ENCODE measurements at places on chromosomes 1 and 21.

DNA sequence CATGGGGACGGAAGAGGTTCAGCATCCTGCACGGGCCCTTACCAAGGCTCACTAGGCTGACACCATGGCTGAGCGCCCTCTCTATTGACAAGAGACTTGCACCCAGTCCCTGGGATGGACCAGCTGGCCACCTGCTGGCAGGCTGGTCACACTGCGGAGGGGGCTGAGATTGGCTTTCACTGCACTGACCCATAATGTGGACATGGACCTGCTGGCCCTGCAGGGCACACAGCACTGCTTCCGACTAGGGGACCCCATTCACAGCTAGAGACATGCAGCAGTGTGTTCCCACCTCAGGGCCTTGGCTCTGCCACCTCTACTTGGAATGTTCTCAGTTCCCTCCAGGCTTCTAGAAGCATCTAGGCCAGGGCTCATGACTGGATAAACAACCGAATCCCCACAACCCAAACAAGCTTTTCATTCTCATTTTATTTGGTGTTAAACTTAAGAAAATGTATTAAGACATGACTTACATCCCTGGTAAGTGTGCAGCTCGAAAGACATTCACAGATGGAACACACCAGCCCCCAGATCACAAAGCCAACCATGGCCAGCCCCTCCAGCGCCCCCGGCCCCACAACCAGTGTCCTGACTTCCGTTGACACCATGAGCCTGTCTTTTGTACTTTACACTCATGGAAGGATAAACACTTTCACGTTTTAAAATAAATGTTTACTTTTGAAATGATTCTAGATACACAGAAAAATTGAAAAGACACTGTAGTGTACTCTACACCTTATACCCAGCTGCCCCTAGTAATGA is 9.3 kb upstream of the SRARP start:
- no peak for DNase-seq

- no peak for DNase-seq
Observed at GRCh38 chr1:179128520-179128919, 46.6 kb downstream of the TOR3A start.

DNA sequence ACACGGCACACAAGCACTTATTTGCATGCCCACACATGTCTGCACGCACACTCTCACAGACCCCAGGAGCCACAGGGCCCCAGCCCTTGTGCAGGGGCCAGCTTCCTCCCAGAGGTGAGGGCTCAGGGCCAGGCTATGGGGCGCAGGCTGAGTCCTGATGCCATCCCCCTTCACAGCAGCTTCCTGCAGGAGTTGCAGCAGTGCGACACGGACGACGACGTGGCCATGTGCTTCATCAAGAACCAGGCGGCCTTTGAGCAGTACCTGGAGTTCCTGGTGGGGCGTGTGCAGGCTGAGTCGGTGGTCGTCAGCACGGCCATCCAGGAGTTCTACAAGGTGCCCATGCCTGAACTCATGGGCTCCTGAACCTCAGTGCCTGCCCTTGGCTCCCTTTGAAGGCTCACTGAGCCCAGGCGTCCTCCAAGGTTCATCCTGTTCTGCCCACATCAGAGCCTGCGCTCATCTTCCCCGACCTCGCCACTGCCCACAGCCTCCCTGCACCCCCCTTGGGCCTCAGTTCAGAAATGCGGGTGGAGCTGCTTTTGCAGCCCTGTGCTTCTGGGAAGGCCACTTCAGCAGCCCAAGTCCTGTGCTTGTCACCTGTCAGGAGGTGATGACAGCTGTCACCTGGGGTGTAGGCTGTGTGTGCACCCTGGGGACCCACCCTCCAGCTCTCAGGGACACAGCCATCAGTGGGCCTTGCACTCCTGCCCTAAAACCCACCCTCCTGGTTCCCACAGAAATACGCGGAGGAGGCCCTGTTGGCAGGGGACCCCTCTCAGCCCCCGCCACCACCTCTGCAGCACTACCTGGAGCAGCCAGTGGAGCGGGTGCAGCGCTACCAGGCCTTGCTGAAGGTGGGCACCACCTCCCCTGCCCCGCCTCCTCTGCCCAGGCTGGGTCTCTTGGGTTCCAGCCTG is 66.6 kb downstream of the TRIM11 start:
- DNase-seq = no peak

DNA sequence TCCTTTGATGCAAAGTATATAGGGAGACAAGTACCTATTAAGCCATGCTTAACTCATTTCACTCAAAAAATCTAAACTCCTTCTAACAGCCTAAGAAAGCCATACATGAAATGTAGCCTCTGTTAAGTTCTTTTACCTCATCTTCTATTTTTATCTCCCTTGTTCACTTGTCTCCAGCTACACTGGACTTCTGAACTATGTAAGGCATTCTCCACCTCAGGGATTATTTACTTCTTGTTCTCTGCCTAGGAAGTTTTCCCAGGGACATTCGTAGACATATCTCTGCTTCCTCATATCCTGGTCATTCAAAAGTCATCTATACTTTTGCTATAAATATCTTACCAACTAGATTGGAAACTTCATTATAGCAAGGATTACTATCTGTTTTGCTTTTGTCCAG is 96.9 kb downstream of the COP1 start:
- no peak for DNase-seq

- no peak for DNase-seq
Observed at GRCh38 chr1:20102875-20103274, 16.5 kb downstream of the PLA2G2D start.

DNA sequence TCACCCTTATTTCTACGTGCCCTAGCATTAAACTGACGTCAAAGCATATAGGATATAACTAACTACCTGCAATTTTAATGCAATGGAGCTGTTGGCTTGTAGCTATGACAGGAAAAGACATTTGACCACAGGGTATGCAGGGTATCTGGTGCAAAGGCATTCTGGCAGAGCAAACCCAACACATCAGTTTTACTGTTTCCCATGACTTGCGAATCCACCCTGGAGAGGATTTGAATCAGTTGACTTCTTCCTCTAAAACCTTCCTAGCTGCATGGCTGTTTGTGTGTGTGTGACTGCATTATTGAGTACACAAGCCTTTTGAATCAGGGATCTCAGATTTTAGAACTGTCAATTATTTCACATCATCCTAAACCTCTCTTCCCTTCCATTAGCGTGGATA is 41.7 kb upstream of the SYT14 start:
- DNase-seq = no peak

- no peak for DNase-seq
Observed at GRCh38 chr1:11682287-11682771, 1.4 kb upstream of the MAD2L2 start.

- no peak for DNase-seq
Observed at GRCh38 chr1:115099693-115100050, 10.4 kb upstream of the TSPAN2 start.

- DNase-seq = no peak
Observed at GRCh38 chr1:172905452-172905851, 145.3 kb downstream of the TNFSF18 start.

- no peak for DNase-seq
Observed at GRCh38 chr1:185074307-185074706, 28.9 kb downstream of the RNF2 start.

GRCh38 chr1:204335533-204335932 is 24.2 kb downstream of the PLEKHA6 start:
- no peak for DNase-seq

DNA sequence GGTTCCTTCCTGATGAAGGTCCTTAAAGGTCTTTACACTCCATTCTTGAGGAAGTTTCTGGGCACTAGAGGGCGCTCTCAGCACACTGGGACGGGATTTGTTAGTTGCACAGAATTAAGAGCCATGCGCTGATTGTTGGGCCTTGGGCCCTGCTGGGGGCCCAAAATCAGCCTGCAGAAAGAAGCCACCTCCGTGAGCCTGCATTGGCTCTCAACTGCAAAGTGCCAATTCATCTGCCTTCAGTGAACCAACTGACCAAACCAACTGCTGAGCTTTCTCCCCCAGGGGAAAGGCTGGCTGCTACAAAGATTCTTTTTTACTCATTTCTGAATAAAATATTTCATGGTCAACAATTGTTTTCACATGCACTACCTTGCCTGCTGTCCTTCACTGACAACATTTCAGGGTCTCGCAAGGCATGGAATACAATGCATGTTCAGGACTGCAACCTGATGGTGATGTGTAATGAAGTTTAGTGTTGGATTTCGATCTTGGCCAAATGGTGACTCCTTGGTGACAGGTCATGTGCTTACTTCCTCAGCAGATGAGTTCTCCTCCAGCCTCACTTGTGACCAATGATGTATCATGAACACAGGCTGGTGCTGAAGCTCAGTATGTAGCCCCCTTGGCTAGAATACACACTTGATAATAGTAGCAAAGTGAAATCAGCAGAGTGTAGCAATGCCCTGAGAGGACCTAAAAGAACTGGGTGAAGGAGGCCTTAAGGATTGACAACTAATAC is 45.7 kb upstream of the PRDX6 start:
- DNase-seq = peak; percentile 79

DNA sequence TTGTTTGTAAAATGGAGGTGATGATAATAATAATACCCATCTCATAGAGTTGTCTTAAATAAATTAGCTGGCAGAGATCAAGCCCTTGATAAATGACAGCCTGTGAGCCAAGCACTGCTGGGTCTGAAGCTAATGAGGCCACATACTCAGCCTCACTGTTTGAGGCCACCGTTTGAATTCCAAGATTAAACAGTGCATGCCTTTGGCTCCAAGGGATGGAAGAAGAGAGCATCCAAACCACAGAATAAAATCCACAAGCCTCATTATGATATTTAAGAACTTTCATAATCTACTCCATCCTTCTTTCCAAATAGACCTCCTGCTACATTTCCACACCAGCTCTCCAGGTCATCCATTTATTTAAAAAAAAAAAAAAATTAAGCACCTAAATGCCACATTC is 29.0 kb downstream of the TGFBR3 start:
- no peak for DNase-seq

- no peak for DNase-seq
Observed at GRCh38 chr1:36741066-36741465, 258.4 kb upstream of the CSF3R start.

GRCh38 chr1:236159704-236160539 is 17.6 kb downstream of the GPR137B start:
- DNase-seq = no peak

GRCh38 chr1:165060285-165060793 is 296.2 kb downstream of the LMX1A start:
- DNase-seq = no peak

DNA sequence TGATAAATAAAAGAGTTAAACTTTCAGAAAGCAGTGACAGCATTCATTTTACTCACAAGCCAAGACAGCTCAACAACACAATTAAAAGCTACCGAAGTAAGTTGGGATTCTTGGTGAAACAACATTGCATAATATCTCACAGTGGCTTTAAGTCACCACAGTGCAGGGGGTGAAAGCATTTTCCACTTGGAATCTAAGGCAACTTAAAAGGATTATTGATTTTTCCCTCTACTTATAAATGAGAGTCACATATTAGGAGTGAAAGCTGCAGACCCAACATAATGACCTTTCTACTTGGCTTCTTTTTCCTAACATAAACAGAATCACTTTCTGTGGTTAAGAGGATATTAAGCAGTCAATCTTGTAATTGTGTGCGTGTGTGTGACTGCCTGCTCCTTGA is 536.6 kb upstream of the CXADR start:
- no peak for DNase-seq

- DNase-seq = no peak
Observed at GRCh38 chr1:20483098-20483832, 2.7 kb downstream of the CAMK2N1 start.

- DNase-seq = no peak
Observed at GRCh38 chr1:208644401-208645160, 400.4 kb upstream of the PLXNA2 start.

DNA sequence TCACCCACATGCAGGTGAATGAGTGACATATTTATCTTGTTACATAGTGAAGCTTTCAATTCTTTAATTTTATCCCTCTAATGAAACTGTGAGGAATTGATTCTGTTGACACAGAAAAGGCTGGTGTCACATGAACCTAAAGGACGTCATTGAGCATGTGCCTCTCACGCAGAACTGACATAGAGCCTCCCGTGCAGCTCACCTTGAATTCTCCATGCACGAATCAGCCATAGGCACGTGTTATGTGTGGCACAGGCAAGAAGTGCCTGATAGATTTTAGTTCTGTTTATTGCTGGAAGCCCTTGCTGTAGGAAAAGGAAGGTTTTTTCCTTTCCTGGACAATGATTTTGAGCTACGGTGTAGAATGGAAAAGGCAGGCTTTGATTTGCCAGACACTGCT is 11.3 kb downstream of the ADARB1 start:
- no peak for DNase-seq

DNA sequence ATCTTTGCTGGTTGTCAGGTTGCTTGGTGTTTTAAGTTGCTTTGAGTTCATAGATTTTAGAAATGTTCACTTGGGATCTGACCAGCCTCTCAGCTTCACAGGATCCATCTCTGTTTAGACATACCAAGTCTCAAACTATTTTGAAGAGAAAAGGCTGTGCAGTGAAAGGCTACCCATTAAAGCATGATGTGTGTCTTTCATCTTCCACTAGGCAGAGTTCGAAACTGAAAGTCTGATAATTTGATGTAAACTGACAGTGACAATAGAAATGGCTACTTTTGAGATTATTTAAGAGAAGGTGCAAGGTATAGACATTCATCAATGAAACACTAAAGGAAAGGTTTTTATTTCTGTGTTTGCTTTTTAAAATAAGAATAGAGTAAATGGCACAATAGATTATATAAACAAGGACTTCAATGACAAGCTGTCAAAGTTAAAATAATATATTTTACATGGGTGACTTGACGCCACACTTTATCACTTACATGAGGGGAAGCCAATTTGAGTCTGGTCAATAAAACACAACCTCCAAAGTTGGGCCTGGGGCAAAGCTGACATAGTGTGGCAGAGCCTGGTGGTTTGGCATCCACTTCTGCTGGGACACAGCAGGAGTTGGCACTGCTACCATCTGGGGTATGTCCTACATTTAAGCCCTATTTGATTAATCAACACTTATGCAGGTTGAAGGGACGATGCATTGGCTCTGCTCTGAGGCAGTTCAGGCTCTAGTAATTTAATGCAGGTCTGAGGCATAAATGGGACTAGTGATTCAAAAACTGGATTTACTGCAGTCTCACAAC is 197.7 kb downstream of the CRB1 start:
- DNase-seq = no peak

DNA sequence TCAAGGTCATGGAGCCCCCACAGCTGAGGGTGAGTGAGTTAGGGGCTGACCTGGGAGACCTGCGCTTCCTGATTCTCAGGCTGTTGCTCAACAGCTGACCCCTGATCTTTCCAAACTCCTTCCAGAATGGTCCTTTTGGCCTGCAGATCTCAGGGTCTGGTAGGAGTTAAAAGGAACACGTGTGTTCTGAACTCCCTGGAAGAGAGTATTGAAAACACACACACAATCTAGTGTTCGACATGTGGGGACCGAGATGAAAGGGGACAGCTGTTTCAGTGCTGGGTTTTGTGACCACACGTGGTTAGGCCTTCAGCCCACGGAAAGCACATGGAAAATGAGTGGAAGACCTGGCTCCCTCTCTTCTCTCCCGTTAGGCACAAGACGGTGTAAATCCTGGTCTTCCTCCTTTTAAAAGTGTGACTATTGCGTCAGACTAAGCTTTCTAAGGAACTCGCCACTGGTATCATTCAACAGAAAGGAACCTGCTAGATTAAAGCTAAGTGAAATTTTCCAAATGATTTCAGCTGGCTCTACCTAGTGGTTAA is 49.6 kb downstream of the RUNX1 start:
- DNase-seq = no peak

Measured in NCI-H1048 (cell line).